ENCODE measurements at places on chromosomes 3 and 15.

DNA sequence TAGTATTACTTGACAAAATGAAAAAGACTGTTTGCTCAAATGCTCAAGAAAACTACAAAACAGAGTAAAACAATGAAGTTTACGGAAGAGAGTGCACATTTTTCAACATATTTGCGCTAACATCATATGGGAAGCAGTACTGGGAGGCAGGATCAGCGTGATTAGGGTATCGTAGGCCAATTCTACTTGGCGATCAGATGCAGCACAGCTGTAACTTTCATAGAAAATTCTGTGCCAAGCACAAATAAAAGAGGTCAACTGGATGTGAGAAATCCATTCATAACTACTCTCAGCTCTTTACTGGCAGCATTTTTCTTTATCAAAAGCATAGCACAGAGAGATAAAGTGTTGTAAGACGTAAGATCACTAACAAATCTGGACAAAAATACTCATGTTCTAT is 1196.3 kb upstream of the GBE1 start:
- H3K4me3 ChIP-seq, result no peak overlapping the region
- H3K27me3 ChIP-seq, result no peaks in the 10 kb centered on the region
- H3K36me3 ChIP-seq, result no peaks in the 10 kb centered on the region
- no peak for DNase-seq

- no peak overlapping the region for H3K4me3 ChIP-seq
- H3K4me1 ChIP-seq, result no peaks in the 10 kb centered on the region
- DNase-seq, result no peak
- H3K27me3 ChIP-seq, result no peaks in the 10 kb centered on the region
- H3K36me3 ChIP-seq, result no peaks in the 10 kb centered on the region
Observed at GRCh38 chr3:171614318-171614921, 154.2 kb upstream of the TNIK start.

- H3K4me3 ChIP-seq, result peak overlapping the region; percentile 93
- H3K27ac ChIP-seq, result peak overlapping the region; percentile 85
- no peaks in the 10 kb centered on the region for H3K27me3 ChIP-seq
- no peaks in the 10 kb centered on the region for H3K36me3 ChIP-seq
- no peak for DNase-seq
Observed at GRCh38 chr3:197750396-197750831, 731 bp downstream of the FYTTD1 start.

DNA sequence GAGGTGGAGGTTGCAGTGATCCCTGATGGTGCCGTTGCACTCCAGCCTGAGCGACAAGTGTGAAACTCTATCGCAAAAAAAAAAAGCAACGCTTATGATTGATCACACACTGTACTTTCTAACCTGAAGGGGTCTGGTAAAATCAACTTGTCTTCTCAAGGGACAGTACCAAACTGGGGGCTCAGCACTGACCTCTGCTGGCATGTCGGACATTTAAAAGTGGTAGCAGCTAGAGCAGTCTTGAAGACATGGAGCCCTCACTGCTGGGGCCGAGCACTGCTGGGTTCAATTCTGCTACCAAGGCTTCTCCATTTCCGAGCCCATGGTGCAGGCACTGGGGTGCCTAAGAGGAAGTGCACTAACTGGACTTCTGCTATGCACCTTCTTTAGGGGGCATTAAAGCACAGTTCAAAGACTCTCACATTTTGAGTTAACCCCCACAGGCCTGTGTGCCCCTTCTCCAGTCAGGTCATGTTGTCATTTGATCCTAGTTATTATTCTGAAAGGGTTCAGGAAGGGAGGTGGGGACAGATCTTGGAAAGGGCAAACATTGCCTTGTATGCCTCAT is 26.4 kb upstream of the LAMP3 start:
- no peak overlapping the region for H3K4me3 ChIP-seq
- no peaks in the 10 kb centered on the region for H3K36me3 ChIP-seq
- H3K4me1 ChIP-seq, result no peaks in the 10 kb centered on the region
- no peaks in the 10 kb centered on the region for H3K27me3 ChIP-seq
- H3K27ac ChIP-seq, result no peak overlapping the region

DNA sequence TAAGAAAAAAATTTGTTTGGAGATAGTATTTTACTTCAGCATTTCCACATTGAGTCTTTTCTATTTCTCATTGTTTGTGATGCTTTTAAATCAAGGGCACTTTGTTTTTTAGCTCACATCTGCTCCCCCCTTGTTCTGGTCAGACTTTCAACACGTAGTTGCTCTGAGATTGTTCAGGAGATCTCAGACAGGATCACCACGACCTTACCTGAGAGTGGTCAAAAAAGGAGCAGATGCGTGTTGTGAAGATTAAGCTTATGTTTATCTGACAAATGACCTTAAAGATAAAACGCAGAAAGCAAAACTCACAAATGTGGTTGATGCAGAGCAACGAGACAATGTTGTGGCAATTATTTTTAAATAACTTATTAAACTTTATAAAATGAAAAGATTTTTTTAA is 298.3 kb downstream of the ROBO2 start:
- no peak overlapping the region for H3K4me3 ChIP-seq
- H3K27me3 ChIP-seq, result no peaks in the 10 kb centered on the region
- no peaks in the 10 kb centered on the region for H3K4me1 ChIP-seq
- DNase-seq, result no peak
- no peak overlapping the region for H3K27ac ChIP-seq

DNA sequence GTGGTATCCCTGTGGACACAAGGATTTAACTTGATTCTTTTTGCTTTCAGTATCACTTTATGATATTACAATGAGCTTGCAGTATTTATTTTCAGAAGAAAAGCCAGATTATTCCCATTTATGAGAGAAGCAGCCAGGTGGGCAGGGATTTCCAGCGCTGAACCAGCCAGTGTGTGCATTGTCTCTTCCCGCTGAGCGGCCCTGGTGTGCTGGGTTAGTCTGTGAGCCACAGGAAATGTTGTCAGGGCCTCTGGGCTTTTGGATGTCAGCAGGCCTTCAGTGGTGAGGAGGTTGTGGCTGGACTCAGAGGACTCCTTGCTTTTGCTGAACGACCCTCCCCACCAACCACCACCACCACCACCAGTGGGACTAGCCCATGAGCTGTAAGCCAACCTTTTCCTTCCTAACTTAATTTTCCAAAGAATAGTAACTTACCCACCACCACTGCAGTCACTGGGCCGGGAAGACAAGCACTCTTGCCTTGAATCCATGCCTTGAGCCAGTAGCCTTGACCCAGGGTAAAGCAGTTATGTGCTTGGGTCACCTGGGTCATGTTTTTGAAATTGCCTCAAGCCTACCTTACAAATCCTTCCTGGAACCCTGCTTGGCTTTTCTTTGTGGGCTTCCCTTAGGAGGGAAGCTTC is 33.1 kb downstream of the FLNB start:
- no peaks in the 10 kb centered on the region for H3K27me3 ChIP-seq
- H3K27ac ChIP-seq, result no peak overlapping the region
- no peak overlapping the region for H3K4me3 ChIP-seq
- DNase-seq, result no peak

- H3K27ac ChIP-seq, result peak overlapping the region; percentile 26
- no peaks in the 10 kb centered on the region for H3K27me3 ChIP-seq
- peaks cover 46% of the 10 kb centered on the region for H3K4me1 ChIP-seq
- no peak overlapping the region for H3K4me3 ChIP-seq
- DNase-seq, result no peak
- peaks cover 24% of the 10 kb centered on the region for H3K36me3 ChIP-seq
Observed at GRCh38 chr15:65901836-65902235, 32.5 kb downstream of the RAB11A start.

GRCh38 chr3:5035692-5036391 is 56.6 kb downstream of the BHLHE40 start:
- no peak overlapping the region for H3K27ac ChIP-seq
- H3K4me3 ChIP-seq, result no peak overlapping the region
- no peaks in the 10 kb centered on the region for H3K27me3 ChIP-seq
- no peaks in the 10 kb centered on the region for H3K36me3 ChIP-seq
- no peak for DNase-seq

DNA sequence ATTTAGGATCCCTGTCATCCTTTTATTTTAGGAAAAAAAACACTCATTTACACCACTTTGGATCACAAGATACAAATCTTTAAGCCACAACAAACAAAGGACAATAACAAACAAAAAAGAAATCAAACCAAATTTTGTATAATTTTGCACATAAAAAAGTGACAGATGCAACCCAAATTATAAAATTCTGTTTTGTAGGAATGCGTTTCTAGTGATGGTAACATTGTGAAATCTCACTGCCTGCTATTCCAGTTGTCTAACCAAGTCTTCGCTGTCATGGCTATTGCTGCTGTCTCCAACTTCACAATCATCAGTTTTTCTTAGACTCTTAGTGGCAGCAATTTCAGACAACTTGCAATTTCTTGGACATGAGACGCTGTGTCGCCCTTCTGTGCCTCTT is 58.3 kb upstream of the ARL6 start:
- DNase-seq, result no peak
- H3K36me3 ChIP-seq, result no peaks in the 10 kb centered on the region
- H3K4me3 ChIP-seq, result no peak overlapping the region
- H3K27ac ChIP-seq, result no peak overlapping the region

DNA sequence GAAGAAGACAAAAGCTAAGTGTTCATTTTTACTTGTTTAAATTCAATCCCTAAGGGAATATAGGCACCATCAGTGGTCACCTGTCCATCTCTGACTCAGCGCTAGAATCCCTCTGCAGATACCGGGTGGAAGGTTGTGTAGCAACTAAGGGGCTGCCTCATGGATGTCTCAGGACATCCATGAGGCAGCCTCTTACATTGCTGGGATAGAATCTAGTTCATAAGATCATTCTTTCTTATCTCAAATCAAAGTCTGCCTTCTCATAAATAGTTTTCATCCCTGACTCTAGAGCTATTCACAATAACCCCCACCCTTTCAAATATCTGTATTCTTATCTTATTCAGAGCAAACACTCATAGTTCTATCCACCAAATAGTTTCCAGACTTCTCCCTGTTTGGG is 38.1 kb downstream of the HSPBAP1 start:
- no peak for DNase-seq
- H3K4me3 ChIP-seq, result no peak overlapping the region
- H3K4me1 ChIP-seq, result peaks cover 2% of the 10 kb centered on the region
- no peak overlapping the region for H3K27ac ChIP-seq
- H3K27me3 ChIP-seq, result no peaks in the 10 kb centered on the region

GRCh38 chr3:59106085-59106648 is 56.3 kb upstream of the CFAP20DC start:
- H3K27ac ChIP-seq, result no peak overlapping the region
- DNase-seq, result no peak
- H3K36me3 ChIP-seq, result no peaks in the 10 kb centered on the region
- H3K4me3 ChIP-seq, result no peak overlapping the region

Data from HCT116 (cell line).